ENCODE measurements at places on chromosomes 16 and 17.

DNA sequence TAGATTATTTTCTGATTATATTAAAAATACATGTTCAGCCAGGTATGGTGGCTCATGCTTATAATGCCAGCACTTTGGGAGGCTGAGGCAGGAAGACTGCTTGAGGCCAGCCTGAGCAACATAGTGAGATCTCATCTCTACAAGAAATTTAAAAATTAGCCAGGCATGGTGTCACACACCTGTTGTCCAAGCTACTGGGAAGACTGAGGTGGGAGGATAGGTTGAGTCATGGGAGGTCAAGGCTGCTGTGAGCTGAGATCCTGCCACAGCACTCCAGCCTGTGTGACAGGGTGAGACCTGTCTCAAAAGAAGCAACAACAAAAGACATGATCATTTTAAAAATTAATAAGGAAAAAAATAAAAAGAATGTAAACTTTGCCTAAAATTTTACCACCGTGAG, 40.7 kb downstream of the PRAC1 start:
- no peak for DNase-seq

DNA sequence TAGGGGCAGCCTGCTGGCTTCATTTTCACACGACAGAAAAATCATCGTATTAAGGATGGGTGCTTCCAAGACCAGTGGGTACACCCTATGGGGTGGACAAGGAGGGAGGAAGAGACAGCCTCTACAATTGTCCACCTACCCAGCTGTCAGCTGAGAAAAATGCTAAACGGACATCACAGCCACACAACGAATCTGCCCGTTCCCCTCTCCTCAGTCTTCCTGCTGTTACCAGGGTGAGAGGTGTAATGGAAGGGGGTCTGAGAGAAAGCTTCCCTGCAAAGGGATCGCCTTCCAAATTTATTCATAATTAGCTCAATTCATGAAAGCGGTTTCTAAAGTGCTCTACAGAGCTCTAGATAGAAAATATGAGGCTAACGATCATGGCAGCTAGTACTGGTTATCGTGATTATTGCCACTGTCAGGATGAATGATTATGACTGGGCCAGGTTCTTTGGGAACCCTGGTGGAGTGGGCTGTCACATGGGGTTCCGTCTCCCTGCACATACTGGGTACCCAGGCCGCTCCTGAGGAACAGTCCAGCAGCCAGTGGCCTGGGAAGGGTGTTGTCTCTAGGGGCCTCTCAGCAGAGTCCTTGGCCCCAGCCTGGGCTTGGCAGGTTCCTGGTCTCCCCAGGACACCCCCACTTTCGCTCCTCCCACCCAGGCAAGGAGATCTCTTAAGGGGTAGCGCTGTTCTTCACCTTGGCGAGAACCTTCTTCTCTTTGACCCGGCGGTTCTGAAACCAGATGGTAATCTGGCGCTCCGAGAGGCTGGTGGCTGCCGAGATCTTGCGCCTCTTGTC, 2.2 kb downstream of the HOXB13 start:
- DNase-seq = no peak

- no peak for DNase-seq
These were observed 44.9 kb upstream of the CNEP1R1 start for GRCh38 chr16:49980166-49980565.

- DNase-seq = peak; percentile 46
These were observed 725 bp downstream of the ABCA3 start for GRCh38 chr16:2339521-2340484.

- no peak for DNase-seq
These were observed 328.1 kb downstream of the CA10 start for GRCh38 chr17:51830451-51830850.

All from common myeloid progenitor, CD34-positive (primary cell).